ENCODE measurements at places on chromosomes 5 and 9.
A peak's percentile ranks its signal among the peaks of the same experiment; 100 is the strongest.

DNA sequence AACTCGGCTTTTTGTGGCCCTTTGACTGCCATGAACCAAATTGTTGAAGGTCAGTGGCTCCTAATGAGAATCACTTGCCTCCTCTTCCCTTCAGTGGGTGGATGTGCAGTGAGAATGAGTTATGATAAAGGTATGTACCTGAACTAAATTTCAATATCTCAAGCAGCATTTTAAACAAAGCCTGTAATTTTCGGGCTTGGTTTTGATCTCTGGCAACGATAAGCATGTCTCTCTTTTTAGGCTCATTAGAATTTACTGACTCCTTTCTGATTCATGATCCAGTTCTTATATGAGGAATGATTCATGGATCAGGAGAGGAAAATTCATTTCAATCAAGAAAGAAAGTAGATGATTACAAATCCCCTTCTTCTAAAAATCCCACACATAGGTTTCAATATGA, 305.5 kb downstream of the ARRDC3 start:
- DNase-seq: no peak

- DNase-seq: no peak
These were observed 7.4 kb downstream of the YTHDC2 start for GRCh38 chr5:113520899-113521298.

DNA sequence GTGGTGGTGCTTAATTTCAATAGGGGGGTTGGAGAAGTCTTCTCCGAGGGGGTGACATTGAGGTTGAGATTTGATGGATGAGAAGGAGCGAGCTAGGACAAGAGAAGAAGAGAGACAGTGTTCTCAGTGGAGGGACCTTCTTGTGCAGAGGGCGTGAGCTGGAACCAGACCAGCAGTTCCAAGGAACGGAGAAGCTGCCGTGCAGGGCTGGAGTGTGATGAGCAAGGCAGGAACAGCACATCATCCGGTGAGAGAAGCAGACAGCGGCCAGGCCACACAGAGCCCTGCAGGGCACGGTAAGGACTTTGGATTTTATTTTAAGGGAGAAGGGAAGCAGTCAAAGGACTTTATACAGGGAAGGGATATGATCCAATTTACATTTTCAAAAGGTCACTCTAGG, 206.9 kb downstream of the MELK start:
- DNase-seq: no peak

GRCh38 chr5:68478301-68479095, 262.9 kb downstream of the PIK3R1 start:
- no peak for DNase-seq

GRCh38 chr5:137405393-137405792, 93.7 kb downstream of the SPOCK1 start:
- DNase-seq: no peak

DNA sequence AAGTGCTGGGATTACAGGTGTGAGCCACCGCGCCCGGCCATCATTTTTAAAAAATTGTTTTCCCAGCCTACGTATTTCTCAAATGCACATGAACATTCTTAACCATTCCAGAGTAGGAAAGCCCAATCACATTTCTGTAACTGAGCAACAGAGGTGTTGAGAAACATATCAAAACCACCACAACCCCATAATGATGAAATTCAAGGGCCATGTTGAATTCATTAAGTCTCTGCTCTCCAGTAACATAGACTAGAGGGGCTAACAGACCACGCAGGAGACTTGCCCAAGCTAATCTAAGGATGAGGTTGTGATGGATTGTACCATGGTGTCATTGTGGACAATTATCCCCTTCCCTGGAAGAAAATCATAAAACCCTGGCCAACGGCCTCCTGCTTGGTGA, 52.9 kb downstream of the MYO10 start:
- no peak for DNase-seq

- no peak for DNase-seq
These were observed 341.1 kb downstream of the BRINP1 start for GRCh38 chr9:119027901-119028699.

DNA sequence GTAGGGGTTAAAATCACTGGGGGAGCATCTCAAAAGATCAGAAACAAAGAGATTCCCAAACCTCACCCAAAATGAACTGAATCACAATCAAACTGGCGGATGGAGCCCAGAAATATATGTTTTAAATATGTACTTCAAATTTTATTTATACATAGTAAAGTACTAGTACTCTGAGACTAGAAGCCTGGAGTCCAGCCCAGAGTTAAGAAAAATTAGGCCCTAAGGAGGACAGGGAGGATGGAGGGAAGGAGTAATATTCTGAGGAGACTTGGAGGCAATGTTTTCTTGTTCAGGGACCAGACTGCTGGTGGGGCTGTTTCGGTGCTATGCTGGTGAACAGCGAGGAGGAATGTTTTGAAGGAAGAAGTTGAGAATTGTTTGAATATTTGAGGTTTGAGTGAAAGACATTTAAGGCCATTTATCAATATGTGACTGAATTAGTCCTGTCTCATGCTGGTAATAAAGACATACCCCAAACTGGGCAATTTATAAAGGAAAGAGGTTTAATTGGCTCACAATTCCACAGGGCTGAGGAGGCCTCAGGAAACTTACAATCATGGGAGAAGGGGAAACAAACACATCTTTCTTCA, 552.4 kb upstream of the DAB2 start:
- no peak for DNase-seq

DNA sequence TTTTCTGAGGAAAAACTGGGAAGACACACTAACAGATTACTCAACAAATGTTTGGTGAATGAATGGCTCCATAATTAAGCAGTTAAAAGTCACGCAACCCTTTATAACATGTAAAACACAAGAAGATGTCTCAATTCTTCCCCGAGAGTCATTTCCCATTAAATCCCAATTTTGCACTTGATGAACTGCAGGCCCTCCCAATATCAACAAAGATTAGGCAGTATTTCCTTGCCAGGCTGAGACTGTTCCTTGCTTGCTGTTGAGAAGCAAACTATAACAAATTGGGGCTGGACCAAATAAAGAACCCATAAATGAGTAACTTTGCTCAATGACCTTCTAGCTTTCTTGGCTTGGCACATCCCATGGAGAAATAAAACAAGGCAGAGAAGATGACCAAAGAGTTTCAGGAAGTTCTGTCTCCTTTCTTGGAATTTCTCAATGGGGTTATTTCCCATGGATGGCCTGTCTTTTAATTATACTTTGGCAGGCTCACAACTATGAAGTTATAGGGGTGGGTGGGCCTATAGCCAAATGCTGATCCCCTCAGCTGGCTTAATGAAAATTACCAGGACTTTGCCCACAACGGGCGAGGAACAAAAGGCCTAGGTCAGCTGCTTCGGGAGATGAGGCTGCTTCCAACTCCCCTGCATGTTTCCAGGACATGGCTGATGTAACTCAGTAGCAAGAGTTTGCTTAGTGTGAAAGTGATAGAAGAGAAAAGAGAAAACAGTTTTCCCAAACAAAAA, 243.1 kb upstream of the RFX3 start:
- no peak for DNase-seq

DNA sequence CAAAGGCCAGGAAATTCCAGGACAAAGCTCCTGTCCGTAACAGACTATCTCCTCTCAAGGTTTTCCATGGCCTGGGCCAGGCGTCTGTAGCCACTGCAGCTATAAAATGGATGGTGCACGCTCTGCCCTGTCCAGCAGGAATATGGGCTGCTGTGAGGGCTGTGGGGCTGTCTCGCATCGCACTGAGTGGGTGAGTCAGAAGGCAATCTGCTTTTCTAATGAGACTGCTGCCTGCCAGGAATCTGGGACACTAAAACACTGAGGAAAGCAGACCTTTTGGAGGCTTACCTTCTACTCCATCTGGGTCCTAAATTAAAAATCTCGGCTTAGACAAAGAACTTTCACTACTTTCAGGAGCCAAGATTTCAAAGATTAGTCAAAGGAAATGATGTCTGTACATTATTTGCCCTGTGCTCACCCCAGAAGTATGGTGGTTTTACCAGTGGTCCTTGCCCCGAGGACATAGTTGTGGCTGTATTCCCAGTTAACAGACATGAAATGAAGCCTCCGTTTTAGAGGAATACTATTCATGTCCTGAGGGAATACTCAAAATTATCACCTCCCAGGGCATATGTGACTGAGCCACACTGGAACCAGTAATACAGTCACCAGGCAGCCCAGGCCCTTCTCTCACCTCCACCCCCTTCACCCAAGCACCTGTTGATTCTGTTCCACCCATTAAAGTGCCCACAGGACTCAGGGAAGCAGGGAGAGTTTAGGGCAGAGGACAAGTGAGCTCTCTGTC, 56.4 kb downstream of the PFDN1 start:
- no peak for DNase-seq

DNA sequence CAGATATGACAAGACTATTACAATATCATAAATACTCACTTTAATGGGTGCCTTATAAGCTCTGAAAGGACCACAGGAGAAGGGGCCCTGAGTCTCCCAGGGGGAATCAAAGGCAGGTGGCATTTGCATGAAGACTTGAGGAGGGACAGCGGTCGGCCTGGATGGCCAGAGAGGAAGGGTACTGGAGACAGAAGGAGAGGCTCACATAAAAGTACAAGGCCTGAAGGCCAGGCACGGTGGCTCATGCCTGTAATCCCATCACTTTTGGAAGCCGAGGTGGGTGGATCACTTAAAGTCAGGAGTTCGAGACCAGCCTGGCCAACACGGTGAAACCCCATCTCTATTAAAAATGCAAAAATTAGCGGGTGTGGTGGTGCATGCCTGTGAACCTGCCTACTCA, 29.1 kb upstream of the LMX1B start:
- DNase-seq: no peak

- DNase-seq: peak; percentile 5
These were observed 62.5 kb upstream of the PTPN3 start for GRCh38 chr9:109560470-109561132.

DNA sequence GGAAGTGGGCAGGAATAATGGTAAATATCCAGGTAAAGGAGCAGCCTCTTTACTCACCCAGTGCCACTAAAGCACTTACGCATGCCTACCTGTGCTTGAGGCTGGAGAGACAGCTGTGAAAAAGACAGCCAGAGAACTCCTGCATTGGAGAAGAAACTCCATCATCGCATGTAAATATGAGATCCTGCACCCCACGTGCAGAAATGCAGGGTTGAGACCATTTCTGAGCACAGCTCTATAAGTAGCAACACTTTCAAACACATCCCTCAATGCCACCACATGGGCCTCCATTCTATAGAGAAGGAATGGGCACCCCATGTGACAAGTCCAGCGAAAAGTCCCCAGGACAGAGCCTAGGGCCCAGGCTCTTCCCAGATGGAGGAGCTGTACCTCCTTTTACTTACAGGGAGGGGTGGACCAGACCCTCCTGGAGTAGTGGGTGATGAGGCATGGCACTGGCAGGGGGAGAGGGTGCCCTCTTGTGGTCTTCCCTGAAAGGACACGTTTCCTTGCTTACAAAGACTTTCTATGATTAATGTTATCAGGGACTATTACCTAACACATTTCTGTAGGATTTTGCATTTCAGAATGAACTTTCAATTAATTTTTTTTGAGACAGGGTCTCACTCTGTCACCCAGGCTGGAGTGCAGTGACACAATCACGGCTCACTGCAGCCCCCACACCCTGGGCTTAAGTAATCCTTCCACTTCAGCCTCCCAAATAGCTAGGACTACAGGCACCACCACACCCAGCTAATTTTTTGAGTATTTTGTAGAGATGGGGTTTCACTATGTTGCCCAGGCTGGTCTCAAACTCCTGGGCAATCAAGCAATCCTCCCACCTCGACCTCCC, 55.3 kb upstream of the IL17B start:
- peak; percentile 80 for DNase-seq

DNA sequence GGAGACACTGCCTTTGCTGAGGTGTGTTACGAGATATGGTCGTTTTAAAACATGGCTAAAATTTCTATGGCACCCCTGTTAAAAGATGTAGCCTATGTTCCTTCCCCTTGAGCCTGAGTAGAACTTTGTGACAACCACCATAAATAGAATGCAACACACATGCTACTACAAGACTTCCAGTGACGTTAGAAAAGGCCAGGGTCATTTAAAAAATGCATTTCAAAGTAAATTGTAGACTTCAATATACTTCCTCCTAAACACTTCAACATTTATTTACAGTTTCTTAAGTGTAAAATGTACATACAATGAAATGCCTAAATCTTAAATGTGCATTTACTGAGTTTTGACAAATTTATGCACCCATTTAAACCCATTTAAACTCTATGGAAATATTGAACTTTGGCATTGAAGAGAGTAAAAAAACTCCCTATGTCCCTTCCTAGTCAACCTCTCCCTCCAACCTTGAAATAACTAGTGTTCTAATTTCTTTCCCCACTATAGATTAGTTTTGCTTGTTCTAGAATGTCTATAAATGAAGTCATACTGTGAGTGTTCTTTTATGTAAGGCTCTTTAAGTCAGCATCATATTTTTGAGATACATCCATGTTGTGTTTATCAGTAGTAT, 160.5 kb downstream of the SLC12A2 start:
- no peak for DNase-seq

GRCh38 chr9:31210978-31211570, 1173.4 kb upstream of the ACO1 start:
- peak; percentile 58 for DNase-seq

DNA sequence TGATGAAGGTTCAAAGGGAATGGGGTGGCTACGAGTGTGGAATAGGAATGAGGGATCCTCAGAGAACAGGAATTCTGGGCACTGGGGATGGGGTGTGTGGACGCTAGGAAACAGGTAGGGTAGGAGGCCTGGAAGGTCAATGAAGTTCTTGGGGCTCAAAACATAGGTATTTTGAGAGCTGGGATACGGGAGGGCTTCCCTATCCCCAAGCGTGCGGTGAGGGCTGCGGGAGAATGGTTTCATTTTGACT, 718 bp downstream of the QSOX2 start:
- no peak for DNase-seq

DNA sequence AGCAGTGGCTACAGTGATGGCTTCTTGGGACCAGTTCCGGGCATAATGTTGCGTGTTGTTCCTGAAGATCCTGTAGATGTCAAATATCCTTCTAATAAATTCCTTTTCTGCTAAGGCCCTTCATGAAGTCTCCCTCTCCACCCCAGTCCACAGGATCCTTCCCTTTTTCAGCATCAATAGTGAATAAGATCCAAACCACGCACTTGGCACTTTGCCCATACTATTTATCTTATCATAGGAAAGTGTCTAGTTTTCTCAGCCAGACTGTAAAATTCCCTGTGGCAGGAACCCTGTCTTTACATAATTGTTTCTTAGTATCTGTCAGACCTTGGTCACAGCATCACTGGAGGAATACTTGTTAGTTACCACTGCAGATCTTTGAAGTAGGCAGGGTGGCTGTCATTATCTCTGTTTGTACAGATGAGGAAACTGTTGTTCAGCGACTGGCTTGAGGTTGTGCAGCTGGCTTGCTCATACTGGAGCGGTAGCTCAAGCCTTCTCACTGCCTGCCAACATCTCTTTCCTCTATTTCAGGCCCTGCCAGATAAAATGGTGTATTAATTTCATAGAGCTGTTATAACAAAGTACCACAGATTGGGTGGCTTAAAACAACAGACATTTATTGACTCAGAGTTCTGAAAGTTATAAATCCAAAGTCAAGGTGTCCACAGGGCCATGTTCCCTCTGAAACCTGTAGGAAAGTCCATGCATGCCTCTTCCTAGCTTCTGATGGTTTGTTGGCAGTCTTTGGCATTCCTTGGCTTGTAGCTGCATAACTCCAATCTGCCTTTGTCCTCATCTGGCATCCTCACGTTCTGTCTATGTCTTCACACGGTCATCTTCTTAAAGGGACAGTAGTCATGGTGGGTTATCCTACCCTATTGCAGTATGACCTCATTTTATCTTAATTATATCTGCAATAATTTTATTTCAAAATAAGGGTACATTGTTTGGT, 33.5 kb upstream of the APC start:
- DNase-seq: peak; percentile 91

GRCh38 chr9:76412638-76413037, 18.4 kb upstream of the RFK start:
- no peak for DNase-seq

All from hematopoietic multipotent progenitor cell treated with erythropoietin and hydrocortisone succinate and interleukin-3 and kit ligand, for 6 days (in vitro differentiated cells).